ENCODE measurements at places on chromosomes 12 and 14. TPM values are rescaled to one million over a fixed set of nuclear protein-coding genes. Genes with fewer than 3 reads are reported as not detected.

The COX6A1 gene
- polyA plus RNA-seq: 679 TPM

The CLEC2D gene
- 6.4 TPM for polyA plus RNA-seq

The ABCD2 gene
- polyA plus RNA-seq: 0.13 TPM

The INSM2 gene
- polyA plus RNA-seq: 0.02 TPM

DNA sequence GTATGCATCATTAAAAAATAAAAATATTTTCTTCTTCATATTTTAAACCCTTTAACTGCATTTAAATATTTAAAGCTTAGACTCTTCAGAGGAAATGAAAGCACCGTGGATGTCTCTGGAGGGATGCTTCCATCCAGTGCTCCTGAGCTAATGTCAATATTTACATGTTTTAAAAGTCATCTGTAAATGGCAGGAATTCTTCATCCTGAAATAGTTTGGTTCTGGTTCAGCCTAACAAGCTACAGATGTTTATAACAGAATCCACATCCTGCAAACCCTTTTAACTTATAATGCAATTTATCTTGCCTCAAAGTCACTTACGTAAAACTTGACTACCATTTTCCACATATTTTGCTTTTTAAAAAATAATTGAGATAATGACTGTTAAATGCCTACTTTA lies 1207.3 kb downstream of the SLC16A7 start:
- DNase-seq: no peak
- H3K4me1 ChIP-seq: no peaks in the 10 kb centered on the region
- no peak overlapping the region for H3K4me3 ChIP-seq

GRCh38 chr14:26775765-26776563 lies 178.1 kb upstream of the NOVA1 start:
- peak; percentile 33 for DNase-seq
- H3K4me1 ChIP-seq: no peaks in the 10 kb centered on the region
- H3K36me3 ChIP-seq: no peaks in the 10 kb centered on the region
- no peaks in the 10 kb centered on the region for H3K27me3 ChIP-seq
- H3K4me3 ChIP-seq: no peak overlapping the region
- no peak overlapping the region for H3K27ac ChIP-seq

DNA sequence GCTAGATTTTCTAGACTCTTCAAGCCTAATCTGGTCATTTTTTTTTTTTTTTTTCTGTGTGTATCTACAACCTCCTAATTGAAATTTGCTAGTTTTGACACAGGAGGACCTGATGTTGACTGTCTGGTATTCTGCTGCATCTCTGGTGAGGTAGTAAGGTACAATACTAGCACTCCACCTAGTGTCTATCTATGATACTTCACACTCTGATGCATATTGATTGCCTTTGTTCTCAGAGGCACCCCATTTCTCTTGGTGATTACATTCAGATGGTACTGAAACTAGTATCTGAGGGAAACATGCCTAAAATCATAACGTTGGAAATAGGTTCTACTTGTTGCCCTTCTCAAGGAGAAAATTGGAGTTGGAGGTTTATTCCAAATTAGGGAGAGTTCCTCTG lies 930.5 kb upstream of the NOVA1 start:
- H3K27ac ChIP-seq: no peak overlapping the region
- no peaks in the 10 kb centered on the region for H3K36me3 ChIP-seq
- no peaks in the 10 kb centered on the region for H3K27me3 ChIP-seq
- H3K4me1 ChIP-seq: no peaks in the 10 kb centered on the region
- no peak overlapping the region for H3K4me3 ChIP-seq
- DNase-seq: no peak

DNA sequence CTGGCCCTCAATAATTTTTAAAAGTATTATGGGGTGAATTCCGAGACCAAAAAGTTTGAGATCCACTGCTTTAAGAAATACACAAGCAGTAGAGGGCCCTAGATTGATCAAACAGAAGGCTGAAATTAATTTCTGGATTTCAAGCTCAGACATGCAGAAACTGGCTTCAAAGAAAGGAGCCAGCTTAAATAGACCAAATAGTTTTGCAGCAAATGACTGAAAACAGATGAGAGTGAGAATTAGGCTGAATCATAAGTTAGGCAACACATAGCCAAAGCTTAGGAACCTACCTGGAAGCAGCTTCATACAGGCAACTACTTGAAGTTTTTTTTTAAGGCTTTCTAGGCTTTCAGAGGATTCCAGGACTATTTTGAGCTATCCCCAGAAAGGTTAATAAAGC lies 12.4 kb downstream of the ATF7 start:
- no peak overlapping the region for H3K27ac ChIP-seq
- no peaks in the 10 kb centered on the region for H3K27me3 ChIP-seq
- DNase-seq: no peak

DNA sequence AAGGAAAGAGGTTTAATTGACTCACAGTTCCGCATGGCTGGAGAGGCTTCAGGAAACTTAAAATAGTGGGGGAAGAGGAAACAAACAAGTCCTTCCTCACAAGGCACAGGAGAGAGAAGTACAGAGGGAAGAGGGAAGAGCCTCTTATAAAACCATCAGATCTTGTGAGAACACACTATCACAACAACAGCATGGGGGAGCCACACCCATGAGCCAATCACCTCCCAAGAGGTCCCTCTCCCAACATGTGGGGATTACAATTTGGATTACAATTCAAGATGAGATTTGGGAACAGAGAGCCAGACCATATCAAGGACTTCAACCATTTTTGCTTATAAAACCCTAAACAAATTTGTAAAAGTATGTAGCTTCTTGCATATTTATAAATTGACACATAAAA lies 45.8 kb downstream of the SLCO1C1 start:
- H3K27ac ChIP-seq: no peak overlapping the region
- no peak overlapping the region for H3K4me3 ChIP-seq
- no peaks in the 10 kb centered on the region for H3K36me3 ChIP-seq
- DNase-seq: no peak

DNA sequence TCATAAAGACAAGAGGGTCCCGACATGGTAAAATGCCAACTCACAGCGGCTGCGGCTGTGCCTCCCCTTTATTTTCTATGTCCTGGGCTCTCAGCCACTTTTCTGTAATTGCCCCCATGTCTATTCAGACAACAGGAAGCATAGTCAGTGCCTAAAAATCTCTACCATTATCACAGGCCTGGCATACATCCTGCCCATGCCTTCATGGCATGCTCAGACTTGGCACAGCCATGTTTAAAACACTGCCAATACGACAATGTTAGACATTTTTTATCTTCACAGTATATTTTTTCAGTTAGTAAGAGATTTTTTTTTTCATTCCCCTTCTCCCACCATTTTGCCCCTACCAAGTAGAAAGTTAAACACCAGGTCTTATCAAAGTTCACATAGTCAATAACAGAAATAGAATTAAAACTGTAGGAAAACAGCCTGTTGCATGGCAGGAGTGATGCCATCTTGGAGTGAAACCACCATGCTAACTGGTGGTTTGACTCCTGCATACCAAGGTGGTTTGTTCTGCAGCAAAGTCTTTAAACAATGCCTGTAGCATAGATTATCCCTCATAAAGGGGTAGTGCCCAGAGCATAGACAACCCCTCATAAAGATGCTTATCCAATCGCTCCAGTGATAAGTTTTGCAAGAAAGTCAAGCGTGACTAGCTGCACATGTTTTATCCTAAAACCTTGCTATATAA lies 18.9 kb upstream of the CERS5 start:
- peaks cover 4% of the 10 kb centered on the region for H3K36me3 ChIP-seq
- no peaks in the 10 kb centered on the region for H3K4me1 ChIP-seq
- no peak overlapping the region for H3K27ac ChIP-seq
- no peak for DNase-seq

GRCh38 chr12:89245090-89245489 lies 107.2 kb downstream of the DUSP6 start:
- H3K4me3 ChIP-seq: no peak overlapping the region
- H3K27me3 ChIP-seq: no peaks in the 10 kb centered on the region
- no peaks in the 10 kb centered on the region for H3K36me3 ChIP-seq
- DNase-seq: no peak
- H3K27ac ChIP-seq: no peak overlapping the region

GRCh38 chr12:3236345-3237187 lies 159.4 kb downstream of the TSPAN9 start:
- no peaks in the 10 kb centered on the region for H3K27me3 ChIP-seq
- H3K4me1 ChIP-seq: peaks cover 10% of the 10 kb centered on the region
- H3K4me3 ChIP-seq: no peak overlapping the region
- no peak overlapping the region for H3K27ac ChIP-seq

DNA sequence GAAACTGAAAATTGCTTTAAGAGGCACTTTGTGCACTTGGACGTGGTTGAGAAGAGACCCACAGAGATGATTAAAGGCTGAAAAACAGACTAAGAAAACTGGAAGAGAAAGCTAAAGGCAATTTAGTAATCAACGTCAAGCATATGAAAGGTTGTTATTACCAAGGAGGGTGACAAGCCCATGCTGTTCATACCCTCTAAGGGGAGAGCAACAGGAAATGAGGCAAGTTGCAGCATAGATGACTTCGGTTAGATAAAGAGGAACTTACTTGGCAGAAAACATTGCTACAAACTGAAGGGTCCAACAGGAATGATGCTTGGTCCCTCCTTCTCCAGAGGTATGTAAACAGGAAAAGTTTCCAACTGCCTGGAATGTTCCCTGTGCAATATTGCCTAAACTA lies 107.8 kb downstream of the DUSP6 start:
- H3K4me1 ChIP-seq: peaks cover under 1% of the 10 kb centered on the region
- DNase-seq: peak; percentile 55

DNA sequence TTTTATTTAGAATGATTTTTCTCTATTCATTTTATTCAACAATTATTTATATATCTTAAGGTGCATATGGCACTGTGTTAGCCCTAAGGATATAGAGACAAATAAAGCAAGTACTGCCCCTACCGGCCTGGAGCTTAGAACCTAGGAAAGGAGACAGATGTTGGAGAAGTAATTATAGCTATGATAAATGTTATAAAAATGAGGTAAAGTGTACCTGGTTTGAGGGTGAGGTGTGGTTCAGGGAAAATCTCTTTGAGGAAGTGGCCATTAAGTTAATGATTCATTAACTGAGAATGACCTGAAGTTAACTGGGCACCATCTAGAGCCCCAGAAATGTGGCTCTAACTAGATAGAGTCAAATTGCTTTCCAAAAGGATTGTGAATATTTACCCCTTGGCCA lies 31.9 kb downstream of the CDKL1 start:
- no peak overlapping the region for H3K4me3 ChIP-seq
- no peaks in the 10 kb centered on the region for H3K27me3 ChIP-seq
- H3K27ac ChIP-seq: no peak overlapping the region
- H3K4me1 ChIP-seq: peaks cover 3% of the 10 kb centered on the region

DNA sequence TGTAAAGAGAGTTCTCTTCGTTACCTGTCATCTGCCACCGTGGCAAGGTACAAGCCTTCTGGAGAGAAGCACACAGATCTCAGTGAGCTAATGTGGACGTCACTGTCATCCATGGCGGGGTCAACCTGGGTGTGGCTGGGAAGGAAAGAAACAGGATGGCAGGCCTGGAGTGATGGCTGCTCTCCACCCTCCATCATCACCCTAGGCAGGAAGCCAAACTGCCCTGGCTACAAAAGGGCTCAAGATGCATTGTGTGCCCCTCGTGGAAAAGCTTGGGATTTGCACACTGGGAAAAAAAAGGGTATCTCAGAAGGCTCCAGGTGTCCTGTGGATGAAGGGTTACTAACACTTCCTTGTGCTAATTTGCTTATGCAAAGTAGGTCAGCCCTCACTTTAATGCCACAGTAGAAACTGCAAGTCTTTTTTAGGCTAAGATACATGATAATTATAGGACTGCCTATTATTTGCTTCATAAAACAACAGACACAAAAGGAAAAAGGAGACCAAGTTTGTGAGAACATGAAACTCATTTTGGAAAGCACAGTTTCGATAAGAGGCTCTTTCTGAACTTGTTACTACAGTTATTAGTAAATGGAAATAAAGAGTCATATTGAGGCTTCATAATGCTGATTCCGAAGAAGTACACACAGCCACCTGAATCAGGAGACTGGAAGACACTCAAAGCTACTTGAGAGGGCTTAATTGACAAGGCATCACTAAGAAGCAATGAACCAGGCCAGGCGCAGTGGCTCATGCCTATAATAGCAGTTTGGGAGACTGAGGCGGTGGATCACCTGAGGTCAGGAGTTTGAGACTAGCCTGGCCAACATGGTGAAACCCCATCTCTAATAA lies 18.9 kb downstream of the RFC5 start:
- no peak overlapping the region for H3K4me3 ChIP-seq
- DNase-seq: peak; percentile 10
- H3K36me3 ChIP-seq: peaks cover 48% of the 10 kb centered on the region
- H3K27me3 ChIP-seq: no peaks in the 10 kb centered on the region
- no peaks in the 10 kb centered on the region for H3K4me1 ChIP-seq
- no peak overlapping the region for H3K27ac ChIP-seq

GRCh38 chr14:98341211-98341610 lies 930.8 kb downstream of the BCL11B start:
- H3K4me1 ChIP-seq: no peaks in the 10 kb centered on the region
- H3K4me3 ChIP-seq: no peak overlapping the region
- DNase-seq: peak; percentile 42
- no peaks in the 10 kb centered on the region for H3K36me3 ChIP-seq
- no peak overlapping the region for H3K27ac ChIP-seq

DNA sequence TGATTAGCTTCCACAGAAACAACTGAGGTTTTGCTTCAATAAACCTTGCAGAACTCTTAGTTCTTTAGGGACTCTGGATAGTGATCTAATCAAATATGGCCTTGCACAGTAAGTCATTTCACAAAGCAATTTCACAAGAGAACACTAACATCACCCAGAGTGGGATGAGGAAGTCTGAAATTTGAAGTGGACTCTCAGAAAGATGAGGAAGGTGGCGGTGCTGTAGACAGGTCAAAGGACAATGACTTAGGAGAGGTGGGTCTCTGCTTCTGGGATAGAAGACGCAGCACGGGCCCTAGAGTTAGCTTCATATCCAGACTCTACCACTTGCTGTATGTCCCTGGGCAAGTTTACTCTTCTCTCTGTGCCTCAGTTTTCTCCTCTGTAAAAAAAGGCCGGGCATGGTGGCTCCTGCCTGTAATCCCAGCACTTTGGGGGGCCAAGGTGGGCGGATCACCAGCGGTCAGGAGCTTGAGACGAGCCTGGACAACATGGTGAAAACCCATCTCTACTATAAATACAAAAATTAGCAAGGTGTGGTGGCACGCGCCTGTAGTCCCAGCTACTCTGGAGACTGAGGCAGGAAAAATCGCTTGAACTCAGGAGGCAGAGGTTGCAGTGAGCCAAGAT lies 18.9 kb downstream of the FOS start:
- peaks cover 5% of the 10 kb centered on the region for H3K4me1 ChIP-seq
- H3K27ac ChIP-seq: no peak overlapping the region
- no peak overlapping the region for H3K4me3 ChIP-seq
- DNase-seq: no peak
- no peaks in the 10 kb centered on the region for H3K36me3 ChIP-seq

DNA sequence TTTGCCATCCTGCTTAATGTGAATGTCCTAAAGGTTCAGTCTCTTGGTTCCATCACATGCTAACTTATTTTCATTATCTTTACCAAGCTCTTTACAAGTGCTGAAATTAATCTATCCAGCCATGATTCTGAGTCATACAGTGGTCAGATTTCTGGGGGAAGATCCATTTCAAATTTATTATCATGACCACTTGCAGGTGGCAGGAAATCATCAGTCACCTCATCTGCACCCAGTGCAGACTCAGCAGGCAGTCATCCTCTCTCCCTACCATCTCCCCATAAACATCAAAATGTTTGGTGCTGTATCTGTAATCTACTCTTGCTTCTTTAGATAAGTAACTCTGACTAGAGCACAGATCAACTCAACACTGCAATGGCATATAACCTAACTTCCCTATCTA lies 23.5 kb downstream of the ATG14 start:
- H3K36me3 ChIP-seq: peaks cover 9% of the 10 kb centered on the region
- no peaks in the 10 kb centered on the region for H3K4me1 ChIP-seq
- no peak overlapping the region for H3K4me3 ChIP-seq
- no peak overlapping the region for H3K27ac ChIP-seq
- H3K27me3 ChIP-seq: no peaks in the 10 kb centered on the region

Data from lung (tissue), 17 donors.